Right renal pelvis (tissue), 4 donors: ENCODE measurements at places on chromosomes 12 and 14. TPM values are rescaled to one million over a fixed set of nuclear protein-coding genes. Genes with fewer than 3 reads are reported as not detected.

Gene RILPL1
- 18.4 TPM for polyA plus RNA-seq

Gene UNC119B
- polyA plus RNA-seq = 76.4 TPM

Gene CLEC12A
- polyA plus RNA-seq = 0.74 TPM

Gene CIROP
- not detected for polyA plus RNA-seq

Gene PIWIL1
- 0.70 TPM for polyA plus RNA-seq

Gene PFKM
- polyA plus RNA-seq = 100 TPM

Gene TMCC3
- 43.2 TPM for polyA plus RNA-seq

Gene INSM2
- polyA plus RNA-seq = not detected

Gene PROX2
- polyA plus RNA-seq = 0.78 TPM

DNA sequence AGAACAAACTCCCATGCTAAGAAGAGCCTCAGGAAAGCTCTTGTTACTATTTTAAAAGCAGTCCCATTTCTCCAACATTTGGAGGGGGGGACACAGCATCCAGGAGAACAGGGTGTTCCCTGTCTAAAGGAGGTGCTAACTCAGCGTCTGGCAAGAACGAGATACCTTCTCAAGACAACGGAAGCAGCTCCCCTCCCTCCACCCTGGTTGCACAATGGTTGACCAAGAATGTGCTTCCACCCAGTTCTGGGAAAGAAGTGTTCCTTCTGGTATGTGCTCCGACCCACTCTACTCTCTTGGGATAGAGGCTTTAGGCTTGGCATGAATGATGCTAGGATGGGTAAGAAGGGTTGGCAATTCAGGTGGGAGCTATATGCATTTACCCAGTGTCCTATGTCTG, 1.5 kb upstream of the KRT6A start:
- no peak for DNase-seq

- DNase-seq = no peak
These were observed 10.7 kb upstream of the NEUROD4 start for GRCh38 chr12:55008944-55009585.

DNA sequence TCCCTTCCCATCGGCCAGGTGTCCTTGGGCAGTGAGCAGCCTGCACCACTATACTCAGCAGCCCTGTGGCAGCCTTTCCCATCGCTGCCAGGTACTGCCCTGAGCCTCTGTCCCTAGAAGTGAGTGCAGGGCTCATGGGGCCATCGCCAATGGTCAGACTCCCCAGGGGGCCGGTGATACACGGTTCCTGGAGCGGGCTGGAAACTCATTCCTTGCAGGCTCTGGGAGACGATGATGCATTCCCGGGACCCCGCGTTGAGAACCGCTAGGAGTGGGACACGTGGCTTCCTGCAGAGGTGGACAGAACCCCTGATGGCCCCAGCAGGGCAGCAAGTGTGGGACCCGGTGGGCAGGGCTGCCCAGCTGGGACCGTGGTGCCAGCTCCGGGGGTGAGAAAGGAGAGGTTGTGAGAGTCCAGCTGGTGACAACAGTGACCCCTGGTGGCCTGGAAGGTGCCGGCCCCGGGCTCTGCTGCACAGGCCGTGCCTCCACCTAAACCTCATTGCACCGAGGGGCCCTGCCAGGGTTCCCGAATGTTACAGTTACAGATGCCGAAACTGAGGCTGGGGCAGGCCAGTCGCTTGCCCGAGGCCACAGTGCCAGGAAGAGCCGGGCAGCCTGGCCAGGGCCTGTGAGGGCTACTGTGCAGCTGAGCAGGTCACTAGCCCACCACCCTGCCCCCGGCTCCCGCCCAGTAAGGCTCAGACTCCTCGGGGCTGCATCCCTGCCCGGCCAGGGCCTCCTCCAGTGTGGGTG, 33.8 kb downstream of the FBRSL1 start:
- no peak for DNase-seq

GRCh38 chr14:28773176-28773575, 6.6 kb downstream of the FOXG1 start:
- DNase-seq = no peak

DNA sequence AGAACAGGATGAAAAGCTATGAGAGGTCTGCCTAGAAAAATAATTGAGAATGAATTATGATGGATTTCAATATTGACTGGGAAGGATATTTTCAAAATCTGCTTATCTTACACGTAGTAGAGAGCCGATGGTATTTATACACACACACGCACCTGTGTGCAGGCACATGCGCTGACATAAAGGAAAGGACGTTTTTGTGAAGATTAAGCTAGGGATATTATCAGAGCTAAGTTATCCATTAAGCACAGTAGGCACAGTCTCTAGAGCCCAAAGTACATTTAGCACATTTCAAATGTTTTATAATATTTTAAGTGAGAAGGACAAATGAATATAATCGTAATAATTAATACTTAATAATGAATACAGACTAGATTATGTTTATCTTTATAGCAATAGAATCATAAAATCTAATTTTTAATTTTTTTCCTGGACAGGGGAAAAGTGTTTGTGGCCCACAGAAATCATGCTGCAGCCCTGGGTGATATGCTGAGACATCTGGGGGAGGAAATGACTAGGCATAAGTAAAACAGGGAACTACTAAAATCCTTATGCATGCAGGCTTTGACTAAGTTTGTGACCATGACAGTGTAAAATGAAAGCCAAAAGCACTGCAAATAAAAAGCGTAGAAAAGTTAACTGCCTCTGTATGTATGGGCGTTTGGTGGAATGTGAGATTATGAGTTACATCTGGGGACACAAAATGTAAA, 146.1 kb downstream of the KITLG start:
- no peak for DNase-seq

- no peak for DNase-seq
These were observed 102.1 kb downstream of the TMEM117 start for GRCh38 chr12:43937947-43938346.

- DNase-seq = no peak
These were observed 963 bp upstream of the TINF2 start for GRCh38 chr14:24243336-24243836.

DNA sequence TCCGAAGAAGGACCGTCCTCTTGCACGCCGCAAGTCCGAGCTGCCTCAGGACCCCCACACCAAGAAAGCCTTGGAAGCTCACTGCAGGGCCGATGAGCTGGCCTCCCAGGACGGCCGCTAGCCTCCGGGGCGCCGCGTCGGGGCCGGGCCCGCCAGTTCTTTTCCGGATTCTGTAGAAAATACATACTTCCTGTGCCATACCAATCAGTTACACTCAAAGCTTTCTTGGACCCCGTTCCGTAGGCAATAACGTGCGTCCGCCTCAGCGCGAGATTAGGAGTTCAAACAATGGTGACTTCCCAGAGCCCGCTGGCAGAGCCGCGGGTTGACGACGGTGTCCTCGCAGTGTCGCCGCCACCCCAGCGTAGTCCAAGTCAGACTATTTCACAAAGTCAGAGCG, 39.2 kb upstream of the DYNC1H1 start:
- DNase-seq = no peak

- no peak for DNase-seq
These were observed 49.8 kb downstream of the RIN3 start for GRCh38 chr14:92563359-92563758.

DNA sequence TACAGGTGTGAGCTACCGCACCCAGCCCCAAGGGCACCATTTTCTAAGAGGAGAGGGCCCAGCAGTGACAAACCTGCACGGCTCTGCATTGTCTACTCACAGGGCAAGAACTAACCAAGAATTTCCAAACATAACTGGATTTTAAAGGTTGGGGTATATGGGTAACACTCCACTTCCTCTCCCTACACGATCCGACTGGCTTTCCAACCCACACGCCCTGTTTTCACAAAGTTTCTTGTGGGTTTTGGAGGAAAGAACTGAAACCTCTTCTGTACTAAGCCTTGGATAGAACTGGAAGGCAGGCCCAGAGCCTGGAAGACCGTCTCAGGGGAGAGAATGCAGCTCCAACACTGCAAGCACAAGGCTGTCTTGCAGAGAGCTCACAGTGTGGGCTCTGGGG, 24.9 kb downstream of the SNRNP35 start:
- no peak for DNase-seq

DNA sequence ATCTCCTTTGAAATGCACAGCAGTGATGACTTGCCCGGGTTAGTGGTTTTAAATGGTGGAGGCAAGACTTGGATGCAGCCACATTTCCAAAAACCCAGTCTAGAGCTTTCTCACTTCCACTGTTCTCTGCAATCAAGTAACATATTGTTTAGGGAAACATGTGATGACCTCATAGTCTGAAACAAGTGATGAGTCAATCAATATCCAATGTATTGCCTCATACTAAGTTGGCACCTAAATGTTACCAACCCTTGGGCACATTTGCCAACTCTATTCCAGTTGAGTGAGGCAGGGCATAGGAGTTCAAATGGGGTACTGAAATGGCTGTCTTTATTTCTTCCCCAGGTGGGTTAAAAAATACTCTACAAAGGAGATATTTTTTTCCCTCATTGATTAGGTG, 1105.4 kb downstream of the VRK1 start:
- no peak for DNase-seq

DNA sequence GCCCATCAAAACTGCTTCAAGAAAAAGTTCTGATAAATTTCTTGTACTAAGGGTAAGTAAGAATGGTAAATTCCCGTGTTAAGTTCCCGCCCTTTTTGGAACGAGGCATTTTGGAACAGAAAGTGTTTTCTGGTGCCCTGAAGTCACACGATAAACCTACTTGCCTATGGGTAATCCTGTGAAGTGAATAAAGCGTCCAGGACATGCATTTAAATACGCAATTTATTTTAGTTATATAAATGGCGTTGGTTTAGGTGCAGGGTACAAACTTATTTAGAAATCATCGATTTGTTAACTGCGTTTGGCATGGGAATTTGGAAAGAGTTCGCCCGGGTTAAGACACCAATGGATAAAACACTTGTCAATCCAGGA, 715 bp upstream of the RAP1B start:
- DNase-seq = no peak

DNA sequence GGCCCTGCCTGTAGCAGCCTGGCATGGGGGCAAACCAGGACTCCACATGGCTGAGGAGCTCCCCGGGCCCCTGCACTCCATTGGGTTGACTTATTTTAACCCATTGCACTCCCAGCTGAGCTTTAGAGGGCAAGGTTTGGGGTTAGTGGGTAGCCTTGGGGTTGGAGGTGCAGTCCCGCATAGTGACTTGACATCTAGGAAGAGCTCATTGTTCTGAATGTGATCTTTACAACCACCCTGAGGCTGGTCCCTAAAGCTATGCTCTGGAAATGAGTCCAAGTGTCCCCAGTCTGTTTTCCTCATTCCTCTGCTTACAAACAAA, 36.4 kb downstream of the NFKBIA start:
- no peak for DNase-seq

DNA sequence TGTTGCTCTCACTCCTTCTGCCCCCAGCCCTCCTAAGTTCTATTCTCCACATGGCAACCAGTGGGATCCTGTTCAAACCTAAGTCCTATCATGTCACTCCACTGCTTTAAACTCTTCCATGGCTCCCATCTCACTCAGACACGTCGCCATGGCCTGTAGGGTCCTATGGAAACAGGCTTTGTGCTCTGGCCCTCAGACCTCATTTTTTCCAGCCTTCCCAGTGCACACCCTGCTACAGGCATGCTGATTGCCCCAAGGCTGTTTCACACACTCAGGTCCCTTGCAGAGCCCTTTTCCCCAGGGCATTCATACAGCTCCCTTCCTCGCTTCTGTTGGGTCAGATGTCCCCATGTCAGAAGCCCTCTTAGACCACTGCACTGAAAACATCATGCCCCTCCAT, 11.2 kb upstream of the MED13L start:
- no peak for DNase-seq

DNA sequence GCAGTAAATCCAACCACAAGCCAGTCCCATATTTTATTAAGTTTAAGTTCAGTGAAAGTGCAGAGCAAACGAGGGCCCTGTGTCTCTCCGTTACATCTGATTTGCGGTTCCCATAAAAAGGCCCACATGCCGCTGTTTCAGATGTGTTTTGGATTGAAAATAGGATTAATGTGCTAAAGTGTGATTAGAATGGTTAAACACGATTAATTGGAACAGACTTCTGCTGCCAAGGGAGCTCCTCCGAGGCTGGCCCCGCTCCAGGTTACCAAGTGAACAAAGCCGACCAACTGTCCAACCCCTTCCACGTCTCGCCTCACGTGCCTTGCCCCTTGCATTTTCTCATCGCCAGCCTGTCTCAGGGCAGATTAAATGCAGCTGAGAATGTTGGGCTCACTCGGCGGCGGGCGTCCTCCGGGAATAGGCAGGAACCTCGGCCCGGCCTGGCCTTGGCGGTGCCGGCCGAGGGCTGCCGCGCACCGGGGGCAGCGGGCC, 166.5 kb upstream of the GSC start:
- DNase-seq = peak; percentile 53
